Activated T-cell treated with anti-CD3 and anti-CD28 coated beads, Interleukin-2, amount 50 U/mL, for 72 hours (primary cell): ENCODE measurements at places on chromosomes 1 and 21.

DNA sequence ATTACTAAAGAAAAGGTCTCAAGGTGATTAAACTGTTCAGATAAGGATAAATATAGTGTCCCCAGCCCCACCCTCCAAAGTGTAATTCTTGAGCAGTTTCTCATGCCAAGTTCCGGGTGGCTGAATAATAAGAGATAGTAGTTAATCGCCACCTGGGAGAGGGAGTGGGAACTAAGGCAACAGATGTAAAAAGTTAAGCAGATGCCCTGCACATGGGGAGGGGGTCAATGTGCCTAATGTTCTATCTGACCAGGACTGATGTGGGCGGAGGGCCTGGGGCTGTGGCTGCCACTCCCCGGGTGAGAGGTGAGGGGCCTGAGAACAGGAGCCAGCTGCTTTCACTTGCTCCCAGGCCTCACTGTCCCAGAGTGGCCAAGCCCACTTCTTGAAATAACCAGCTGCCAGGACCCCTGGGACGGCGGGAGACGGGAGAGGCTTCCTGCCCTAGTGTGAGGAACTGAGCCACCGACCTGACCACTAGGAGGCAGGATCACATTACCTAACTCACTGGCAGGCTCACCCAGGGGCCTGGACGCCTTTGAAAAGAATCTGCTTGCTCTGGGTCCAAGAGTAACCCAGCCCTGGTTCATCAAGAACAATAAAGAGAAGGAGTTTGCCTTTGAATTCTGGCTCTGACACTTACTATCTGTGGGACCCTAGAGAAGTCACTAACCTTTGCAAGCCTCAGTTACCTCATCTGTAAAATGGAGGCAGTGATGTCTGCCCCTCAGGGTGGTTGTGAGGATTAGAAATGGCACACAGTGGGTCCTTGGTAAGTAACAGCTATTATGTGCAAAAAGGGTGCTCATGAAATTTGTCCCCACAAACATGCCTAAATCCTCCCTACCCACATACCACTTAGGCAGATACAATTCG, 179.2 kb downstream of the ATG4C start:
- peak; percentile 23 for DNase-seq

DNA sequence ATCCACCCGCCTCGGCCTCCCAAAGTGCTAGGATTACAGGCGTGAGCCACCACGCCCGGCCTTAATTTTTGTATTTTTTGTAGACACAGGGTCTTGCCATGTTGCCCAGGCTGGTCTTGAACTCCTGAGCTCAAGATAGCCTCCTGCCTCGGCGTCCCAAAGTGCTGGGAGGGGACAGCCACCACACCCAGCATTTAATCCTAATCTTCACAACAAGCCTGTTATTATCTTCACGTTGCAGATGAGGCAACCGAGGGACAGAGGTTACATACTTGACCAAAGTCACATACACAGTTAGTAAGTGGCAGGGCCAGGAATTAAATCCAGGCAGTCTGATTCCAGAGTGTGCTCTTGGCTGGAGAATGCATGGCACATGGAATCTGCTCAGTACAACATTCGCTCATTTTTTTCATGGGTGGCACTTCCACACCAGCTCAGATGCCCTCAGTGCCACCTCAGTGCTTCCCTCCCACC, 4.8 kb upstream of the GPR37L1 start:
- DNase-seq: no peak

DNA sequence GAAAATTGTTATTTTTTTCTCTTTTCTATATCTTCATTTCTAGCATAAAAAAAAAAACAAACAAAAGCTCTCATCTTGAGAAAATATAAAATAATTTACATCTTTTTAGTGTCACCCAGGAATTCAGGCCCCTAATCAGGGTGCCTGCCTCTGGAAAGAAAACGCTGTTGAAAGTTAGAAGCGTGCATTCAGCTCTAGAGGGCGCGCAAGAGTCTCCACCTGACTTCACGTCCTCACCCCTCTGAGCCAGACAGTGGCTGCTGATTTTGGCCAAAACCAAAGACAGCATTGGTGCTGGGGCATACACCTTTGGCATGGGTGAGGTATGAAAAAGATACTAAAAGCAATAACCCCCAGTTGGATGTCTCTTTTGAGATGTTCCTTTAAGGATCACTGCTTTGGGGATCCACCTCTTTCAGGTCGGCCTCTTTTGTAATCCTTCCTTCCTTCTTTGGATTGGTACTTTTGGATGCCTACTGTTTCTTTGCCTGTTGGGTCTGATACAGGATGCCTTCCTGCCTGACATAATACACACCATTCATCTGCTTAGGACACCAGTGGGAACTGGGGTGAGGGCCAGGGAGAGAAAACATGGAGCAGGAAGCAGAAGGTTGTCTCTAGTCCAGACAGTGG, 77.6 kb upstream of the CHRM3 start:
- DNase-seq: peak; percentile 15

DNA sequence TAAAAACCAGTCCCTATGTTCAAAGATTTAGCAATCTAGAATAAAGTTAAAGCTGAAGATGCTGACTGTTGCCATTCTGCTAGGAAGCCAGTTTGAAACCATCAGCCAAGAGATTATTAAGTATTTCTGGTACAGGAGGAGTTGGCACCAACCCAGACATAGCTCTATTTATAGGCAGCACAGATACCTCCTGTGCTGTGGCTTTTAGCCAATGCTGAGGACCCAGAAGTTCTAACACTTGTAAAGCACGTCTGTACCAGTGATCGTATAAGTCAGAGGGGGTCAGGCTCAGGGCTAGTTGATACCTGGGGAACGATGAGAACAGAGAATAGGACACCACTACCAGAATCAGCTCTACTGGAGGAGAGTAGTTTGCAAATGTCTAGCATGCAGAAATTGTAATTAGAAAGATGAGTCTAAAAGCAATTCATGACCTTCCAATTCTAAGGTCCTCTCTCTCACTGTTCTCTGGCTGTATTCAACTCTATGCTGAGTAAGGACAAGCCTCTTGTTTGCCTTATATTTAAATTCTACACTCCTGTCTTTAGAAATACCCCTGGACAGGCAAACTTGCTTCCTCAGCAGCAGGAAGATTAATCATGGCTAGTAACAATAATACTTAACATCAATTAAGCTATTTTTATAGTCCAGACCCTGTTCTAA, 96.8 kb upstream of the PALMD start:
- DNase-seq: no peak

DNA sequence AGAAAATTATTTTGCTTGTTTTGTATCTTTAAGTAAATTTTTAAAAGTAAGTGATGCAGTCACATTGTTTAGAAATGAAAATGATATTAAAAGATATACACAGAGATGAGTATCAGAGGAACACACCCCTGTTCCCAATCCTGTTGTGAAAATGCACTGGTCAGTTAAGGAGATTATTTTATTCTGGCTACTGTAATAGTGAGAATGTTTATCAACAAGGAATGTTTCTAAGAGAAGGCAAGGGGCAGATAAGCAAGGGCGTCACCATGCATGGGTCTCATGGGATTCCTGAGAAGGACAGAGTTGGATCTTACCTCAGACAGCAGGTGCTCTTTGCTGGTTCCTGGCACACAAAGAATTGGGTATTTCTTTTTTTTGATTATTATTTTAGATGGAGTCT, 21.8 kb downstream of the C1orf52 start:
- DNase-seq: no peak

DNA sequence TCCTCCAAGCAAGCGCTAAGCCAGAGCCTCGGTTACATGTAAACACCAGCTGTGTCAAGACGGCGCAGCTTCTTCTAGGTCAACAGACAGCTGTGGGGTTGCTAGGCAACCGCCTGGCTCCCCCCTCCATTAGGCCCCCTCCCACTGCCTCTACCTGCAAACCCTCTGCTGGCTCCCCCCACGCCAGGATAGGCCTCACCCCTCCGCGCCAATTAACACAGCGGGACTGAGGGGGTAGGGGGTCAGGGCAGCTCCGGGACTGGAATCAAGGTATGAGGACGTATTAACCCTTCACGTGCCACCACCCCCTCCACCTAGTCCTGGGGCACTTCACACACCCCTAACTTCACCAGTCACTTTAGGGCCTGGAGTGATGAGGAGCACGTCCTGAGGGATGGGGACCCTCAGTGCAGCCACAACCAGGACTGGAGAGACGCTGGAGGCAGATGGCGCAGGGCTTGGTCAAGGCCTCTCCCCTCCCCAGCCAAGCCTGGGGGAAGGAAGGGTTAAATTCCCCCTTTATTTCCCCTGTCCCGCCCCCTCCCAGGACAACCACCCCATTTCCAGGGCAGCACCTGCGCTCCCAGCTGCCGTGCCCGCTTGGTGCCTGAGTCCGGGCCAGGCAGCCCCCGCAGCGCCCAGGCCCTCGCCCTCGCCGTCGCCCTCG, 37.4 kb upstream of the WASF2 start:
- DNase-seq: no peak

GRCh38 chr1:109759513-109760334, 4.0 kb downstream of the EPS8L3 start:
- DNase-seq: no peak

DNA sequence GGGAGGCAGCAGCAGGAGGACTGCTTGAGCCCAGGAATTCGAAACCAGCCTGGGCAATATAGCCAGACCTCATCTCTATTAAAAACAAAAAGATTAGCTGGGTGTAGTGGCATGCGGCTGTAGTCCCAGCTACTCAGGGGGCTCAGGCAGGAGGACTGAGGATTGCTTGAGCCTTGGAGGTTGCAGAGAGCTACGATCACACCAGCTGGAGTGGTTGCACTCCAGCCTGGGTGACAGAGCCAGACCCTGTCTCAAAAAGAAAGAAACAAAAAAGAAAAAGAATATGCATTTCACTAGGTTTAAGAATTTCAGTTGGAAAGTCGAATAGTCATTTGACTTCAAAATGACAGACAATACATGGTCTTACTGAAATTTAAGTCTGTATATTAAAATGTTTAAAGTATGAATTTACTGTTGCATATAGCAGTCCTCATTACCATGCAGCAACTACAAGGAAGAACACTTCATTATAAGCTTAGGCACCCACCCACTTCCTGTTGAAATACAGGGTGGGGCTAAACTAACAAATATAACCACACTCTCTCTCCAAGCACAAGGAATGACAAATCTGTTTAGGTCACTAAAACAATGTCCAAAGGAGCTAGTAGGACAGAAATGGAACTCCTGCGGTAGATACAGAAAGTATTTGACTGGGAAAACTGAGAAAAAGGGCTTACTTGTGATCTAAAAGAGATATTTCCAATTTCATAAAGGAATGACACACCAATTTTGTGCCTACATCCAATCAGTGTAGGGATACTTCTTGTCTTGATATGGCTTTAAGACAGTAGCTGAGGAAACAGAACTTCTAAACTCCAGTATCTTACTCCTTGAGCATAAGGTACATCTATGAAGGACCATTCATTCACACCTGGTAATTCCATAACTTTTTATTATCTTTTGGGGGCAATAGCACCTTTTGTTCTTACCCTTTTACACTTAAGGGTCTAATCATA, 44.1 kb downstream of the GPR3 start:
- no peak for DNase-seq

DNA sequence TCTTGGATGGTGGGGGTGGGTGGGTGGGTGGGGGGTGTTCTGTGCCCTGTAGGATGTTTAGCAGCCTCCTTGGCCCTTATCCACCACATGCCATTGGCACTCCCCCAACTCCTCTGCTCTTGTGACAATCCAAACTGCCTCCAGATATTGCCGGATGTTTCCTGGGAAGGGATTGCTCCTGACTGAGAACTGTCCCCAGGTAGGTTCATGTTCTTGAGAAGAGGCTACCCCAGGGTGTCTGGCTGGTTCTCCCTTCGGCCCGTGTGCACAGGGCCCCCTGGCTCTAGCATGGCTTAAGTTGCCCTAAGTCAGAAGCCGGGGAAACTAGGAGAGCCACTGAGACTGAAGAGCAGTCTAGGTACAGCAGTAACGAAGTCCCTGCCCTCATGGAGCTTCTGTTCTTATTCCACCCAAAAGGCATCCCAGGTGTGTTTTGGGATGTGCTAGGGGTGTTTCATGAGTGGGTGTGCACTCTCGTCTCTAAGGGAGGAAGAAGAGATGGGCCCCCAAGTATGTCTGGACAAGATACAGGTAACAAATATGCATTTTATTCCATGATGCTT, 19.8 kb upstream of the THRAP3 start:
- DNase-seq: no peak

GRCh38 chr1:25832336-25833037, 12.7 kb downstream of the MTFR1L start:
- DNase-seq: no peak

DNA sequence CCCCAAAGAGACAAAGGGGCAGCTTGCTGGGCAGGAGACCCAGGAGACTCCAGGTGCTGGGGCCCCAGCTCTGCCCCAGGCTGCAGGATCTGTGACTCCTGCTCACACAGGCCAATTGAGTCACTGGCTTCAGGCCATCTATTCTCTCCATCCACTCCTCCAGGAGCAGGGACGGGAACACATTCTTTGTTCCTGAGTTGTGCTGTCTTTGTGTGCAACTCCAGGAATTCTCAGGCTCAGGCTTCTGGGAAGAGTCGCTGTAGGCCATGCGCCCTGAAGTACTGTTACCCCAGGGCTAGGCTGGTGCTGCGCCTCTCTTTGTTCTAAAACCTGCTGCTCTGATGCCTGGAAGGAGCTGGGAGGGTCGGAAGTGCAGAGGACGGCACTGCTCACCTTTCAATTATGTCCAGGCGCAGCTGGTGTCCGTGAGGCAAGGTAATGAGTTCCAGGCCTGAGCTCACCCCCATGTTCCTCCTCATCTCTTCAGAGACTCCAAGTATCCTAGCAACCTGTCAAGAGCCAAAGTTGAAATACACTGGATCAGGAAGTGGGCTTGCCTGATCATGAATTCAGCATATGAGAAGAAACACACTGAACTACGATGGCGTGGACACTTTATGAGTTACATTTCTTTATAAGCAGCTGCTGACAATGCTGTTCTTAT, 105.9 kb downstream of the BCAR3 start:
- DNase-seq: no peak

GRCh38 chr1:1376551-1377226, 1.7 kb upstream of the AURKAIP1 start:
- DNase-seq: no peak

- DNase-seq: no peak
Measured at GRCh38 chr1:231170875-231171274, 9.0 kb downstream of the TRIM67 start.

DNA sequence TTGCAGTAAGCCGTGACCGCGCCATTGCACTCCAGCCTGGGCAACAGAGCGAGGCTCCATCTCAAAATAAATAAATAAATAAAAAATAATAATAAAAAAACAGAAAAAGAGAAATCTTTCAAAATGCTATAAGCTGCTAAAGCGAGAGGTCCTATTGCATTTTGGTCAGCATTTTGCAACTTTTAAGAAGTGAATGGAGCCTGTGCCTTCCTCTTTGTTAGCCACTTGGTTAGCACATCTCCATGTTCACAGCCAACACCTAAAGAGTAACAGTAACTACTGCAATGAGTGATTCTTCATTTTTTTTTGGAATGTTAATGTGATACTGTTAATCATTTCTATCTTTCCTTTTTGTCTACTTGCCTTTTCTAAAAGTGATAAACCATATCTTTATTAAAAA, 80.6 kb downstream of the ERG start:
- DNase-seq: no peak

GRCh38 chr1:77642196-77642595, 40.3 kb downstream of the ZZZ3 start:
- DNase-seq: no peak

GRCh38 chr1:3036447-3037280, 15.4 kb downstream of the ACTRT2 start:
- DNase-seq: no peak

GRCh38 chr1:205950280-205950679, 7.0 kb upstream of the SLC26A9 start:
- no peak for DNase-seq

GRCh38 chr1:220957233-220957605, 78.0 kb downstream of the HLX start:
- no peak for DNase-seq
